ENCODE measurements at places on chromosomes 1 and 21. TPM values are rescaled to one million over a fixed set of nuclear protein-coding genes. Genes with fewer than 3 reads are reported as not detected.
A peak's percentile ranks its signal among the peaks of the same experiment; 100 is the strongest.

DDAH1 gene
- total RNA-seq, result 84.5 TPM

DNA sequence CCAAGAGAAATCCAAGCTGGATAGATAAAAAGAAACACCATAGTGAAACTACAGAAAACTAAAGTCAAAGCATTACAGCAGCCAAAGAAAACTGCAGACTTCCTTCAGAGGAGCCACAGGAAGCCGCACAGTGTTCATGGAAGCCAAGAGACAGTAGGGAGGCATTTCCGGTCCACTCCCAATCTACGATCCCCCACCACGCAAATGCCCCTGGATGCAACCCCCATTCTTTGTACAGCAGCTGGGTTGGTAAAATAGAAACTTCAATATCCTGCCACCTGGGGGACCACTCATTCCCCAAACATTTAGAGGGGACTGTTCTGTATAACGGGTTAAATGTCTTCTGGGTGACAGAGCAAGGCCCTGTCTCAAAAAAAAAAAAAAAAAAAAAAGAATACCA lies 43.9 kb upstream of the TSPEAR start:
- no peak overlapping the region for H3K4me3 ChIP-seq
- DNase-seq, result no peak
- no peaks in the 10 kb centered on the region for H3K4me1 ChIP-seq
- no peaks in the 10 kb centered on the region for H3K27me3 ChIP-seq

CAPN9 gene
- total RNA-seq, result 2.5 TPM

MAP3K6 gene
- total RNA-seq, result 27.4 TPM

DNA sequence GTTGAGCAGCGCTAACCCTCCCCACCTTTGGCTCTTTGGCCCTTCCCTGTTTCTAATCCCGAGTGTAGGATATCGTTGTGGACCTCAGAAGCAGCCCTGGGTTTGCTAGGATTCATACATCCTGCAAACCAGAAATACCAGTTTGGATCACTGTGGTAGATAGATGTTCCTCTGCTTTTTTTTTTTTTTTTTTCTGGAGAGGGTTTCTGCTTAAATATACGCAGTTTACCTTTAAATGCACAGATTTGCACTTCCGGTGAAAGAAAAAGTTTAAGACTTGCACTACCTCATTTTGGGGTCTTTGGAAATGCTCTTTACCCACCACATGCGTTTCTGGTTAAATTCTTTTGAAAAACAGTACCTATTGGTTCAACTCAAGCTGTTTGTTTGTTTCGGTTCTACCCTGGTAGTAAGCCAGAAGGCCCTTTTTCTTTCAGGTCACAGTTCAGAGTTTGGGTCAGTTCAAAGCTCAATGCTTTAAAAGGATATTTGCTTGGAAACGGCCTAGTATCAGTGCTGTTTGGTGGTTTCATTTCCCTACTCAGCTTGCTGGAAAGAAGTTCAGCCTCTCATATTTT lies 908 bp downstream of the DDI2 start:
- H3K4me3 ChIP-seq, result peak overlapping the region; percentile 1
- peaks cover 50% of the 10 kb centered on the region for H3K4me1 ChIP-seq
- H3K36me3 ChIP-seq, result no peaks in the 10 kb centered on the region
- H3K27ac ChIP-seq, result peak overlapping the region; percentile 97
- DNase-seq, result no peak

- H3K4me1 ChIP-seq, result peaks cover 18% of the 10 kb centered on the region
- peak within 1 kb of the TSS; percentile 35 for H3K27ac ChIP-seq
- DNase-seq, result peak; percentile 87
- no peak within 1 kb of the TSS for H3K4me3 ChIP-seq
- no peaks in the 10 kb centered on the region for H3K36me3 ChIP-seq
Measured at GRCh38 chr1:223142795-223143536, at the start of gene TLR5. TSS of gene TLR5 (minus strand) at chr1:223143248. CDS start at chr1:223113031, 30,217 bp downstream.

GRCh38 chr1:198713081-198713480 lies 74.2 kb downstream of the PTPRC start:
- H3K36me3 ChIP-seq, result no peaks in the 10 kb centered on the region
- H3K4me3 ChIP-seq, result no peak overlapping the region
- DNase-seq, result no peak
- H3K27me3 ChIP-seq, result peaks cover 3% of the 10 kb centered on the region
- no peak overlapping the region for H3K27ac ChIP-seq
- H3K4me1 ChIP-seq, result no peaks in the 10 kb centered on the region

FABP3 gene
- 59.6 TPM for total RNA-seq

GRCh38 chr1:229870381-229870780 lies 196.7 kb upstream of the GALNT2 start:
- no peaks in the 10 kb centered on the region for H3K27me3 ChIP-seq
- no peak overlapping the region for H3K27ac ChIP-seq
- no peaks in the 10 kb centered on the region for H3K36me3 ChIP-seq

RYR2 gene
- total RNA-seq, result 0.55 TPM

PLA2G4A gene
- 12.3 TPM for total RNA-seq

DNA sequence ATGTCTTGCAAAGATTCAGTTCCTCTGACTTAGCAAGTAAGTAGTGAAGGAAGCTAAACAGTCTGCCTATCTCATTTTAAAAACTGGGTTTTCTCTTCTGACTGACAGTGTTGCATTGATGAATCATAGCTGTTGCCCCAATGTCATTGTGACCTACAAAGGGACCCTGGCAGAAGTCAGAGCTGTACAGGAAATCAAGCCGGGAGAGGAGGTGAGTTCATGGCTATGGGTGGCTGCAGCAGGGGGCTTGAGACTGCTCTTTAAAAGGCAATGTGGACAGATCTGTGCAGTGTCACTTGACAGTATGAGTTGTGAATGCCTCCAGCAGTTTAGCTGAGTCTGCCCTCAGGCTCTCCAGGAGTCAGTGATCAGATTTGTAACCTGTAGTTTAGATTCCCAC lies 46.6 kb downstream of the SMYD2 start:
- H3K27ac ChIP-seq, result no peak overlapping the region
- no peak for DNase-seq
- no peaks in the 10 kb centered on the region for H3K36me3 ChIP-seq
- H3K27me3 ChIP-seq, result no peaks in the 10 kb centered on the region
- no peak overlapping the region for H3K4me3 ChIP-seq

- no peak for DNase-seq
- no peaks in the 10 kb centered on the region for H3K4me1 ChIP-seq
- no peaks in the 10 kb centered on the region for H3K27me3 ChIP-seq
Measured at GRCh38 chr1:200909071-200909470, 14.4 kb downstream of the INAVA start.

DNA sequence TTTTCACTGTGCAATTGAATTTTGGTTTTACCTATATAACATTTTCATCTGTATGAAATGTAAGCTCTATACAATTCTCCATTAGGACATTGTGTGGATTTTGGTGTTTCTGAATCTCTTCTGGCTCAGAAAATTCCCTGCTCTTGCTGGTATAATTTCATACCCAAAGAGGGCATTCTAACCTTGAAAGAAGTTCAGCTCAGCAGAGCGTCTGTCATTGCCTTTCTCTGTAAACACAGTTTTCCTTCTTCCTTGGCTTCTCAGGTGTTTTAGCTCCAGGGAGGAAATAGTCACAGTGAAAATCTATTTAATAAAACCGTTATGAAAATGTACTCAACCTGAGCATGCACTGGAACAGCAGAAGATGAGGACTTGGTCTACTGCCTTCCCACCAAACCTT lies 16.0 kb downstream of the DISC1 start:
- no peaks in the 10 kb centered on the region for H3K36me3 ChIP-seq
- no peaks in the 10 kb centered on the region for H3K27me3 ChIP-seq
- no peak overlapping the region for H3K4me3 ChIP-seq
- no peak overlapping the region for H3K27ac ChIP-seq

DNA sequence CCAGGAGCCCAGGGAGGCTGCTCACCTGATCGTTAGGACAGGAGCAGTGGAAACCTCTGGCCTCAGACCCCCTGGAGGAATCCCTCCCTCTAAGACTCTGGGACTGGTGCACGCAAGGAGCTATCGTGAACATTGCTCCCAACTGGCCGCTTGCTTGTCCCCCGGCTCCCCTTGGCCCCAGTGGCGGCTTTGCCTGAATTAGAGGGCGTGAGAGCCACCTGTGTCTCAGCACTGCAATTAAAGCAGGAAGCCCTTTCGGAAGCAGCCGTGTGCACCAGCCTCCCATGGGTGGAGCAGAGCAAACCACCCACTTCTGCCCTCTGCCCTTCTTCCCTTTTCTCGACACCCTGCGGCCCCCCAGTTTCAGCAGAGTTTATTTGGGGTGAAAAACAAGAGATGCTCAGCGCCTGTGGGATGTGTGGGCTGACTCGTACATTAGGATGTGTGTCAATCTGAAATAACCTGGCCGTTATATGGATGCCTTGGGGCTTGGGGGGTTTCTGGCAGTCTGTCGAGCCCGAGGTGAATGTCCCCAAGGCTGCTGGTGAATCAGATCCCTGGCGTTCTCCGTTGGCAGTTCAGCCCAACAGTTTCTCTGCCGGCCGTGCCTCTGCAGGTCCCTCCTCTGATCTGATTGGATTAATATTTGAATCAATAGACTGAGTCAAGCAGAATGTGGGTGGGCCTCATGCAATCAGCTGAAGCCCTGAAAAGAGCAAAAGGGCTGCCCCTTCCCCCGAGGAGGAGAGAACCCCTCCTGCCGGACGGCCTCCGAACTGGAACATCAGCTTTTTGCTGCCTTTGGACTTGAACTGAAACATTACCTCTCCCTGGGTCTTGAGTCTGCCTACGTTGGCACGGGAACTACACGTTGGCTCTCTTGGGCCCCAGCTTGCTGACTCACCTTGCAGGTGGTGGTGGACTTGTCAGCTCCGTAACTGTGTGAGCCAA lies 7.3 kb upstream of the UMODL1 start:
- H3K27ac ChIP-seq, result no peak overlapping the region
- no peaks in the 10 kb centered on the region for H3K27me3 ChIP-seq
- H3K4me1 ChIP-seq, result peaks cover 4% of the 10 kb centered on the region

DNA sequence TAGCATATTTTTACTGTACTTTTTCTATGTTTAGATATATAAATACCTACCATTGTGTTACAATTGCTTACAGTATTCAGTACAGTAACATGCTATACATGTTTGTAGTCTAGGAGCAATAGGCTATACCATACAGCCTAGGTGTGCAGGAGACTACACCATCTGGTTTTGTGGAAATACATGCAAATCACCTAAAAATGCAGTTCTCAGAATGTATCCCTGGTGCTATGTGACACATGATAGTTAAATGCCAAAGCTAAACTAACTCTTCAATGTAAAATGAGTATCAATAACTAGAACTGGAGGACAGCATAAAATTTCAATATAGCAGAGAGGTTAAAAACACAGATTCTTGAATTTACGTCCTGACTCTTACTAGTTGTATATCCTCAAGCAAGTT lies 14.8 kb downstream of the NUCKS1 start:
- no peaks in the 10 kb centered on the region for H3K36me3 ChIP-seq
- no peak overlapping the region for H3K4me3 ChIP-seq
- H3K27ac ChIP-seq, result no peak overlapping the region
- H3K27me3 ChIP-seq, result no peaks in the 10 kb centered on the region

- DNase-seq, result no peak
- no peak overlapping the region for H3K27ac ChIP-seq
- no peak overlapping the region for H3K4me3 ChIP-seq
- no peaks in the 10 kb centered on the region for H3K27me3 ChIP-seq
- H3K36me3 ChIP-seq, result peaks cover 59% of the 10 kb centered on the region
- no peaks in the 10 kb centered on the region for H3K4me1 ChIP-seq
Measured at GRCh38 chr1:201861448-201861847, 27.2 kb upstream of the SHISA4 start.

- H3K4me1 ChIP-seq, result no peaks in the 10 kb centered on the region
- peaks cover 4% of the 10 kb centered on the region for H3K27me3 ChIP-seq
- no peaks in the 10 kb centered on the region for H3K36me3 ChIP-seq
- H3K27ac ChIP-seq, result no peak overlapping the region
- no peak for DNase-seq
- no peak overlapping the region for H3K4me3 ChIP-seq
Measured at GRCh38 chr1:3688356-3689137, 36.2 kb downstream of the TP73 start.

Measured in adrenal gland (tissue), 19 donors.